Memory B cell (primary cell): ENCODE measurements at places on chromosomes 4 and X.

DNA sequence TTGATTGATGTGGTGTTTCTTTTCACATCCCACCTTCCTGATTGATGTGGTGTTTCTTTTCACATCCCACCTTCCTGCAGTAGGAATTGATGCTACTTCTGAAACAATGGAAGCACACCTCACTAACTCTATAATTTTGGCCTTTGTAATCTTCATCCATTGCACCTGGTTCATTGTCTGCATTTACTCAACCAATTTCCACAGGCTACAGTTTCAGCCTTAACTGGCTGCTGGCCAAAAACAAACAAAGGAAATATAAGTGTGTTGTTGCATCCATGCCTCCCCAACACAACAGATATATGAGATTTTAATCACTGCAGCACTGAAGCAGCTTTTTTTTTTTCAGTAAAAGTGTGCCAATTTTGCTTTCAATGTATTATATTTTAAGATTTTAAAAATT lies 867.6 kb upstream of the PCDH7 start:
- no peak overlapping the region for H3K4me3 ChIP-seq
- no peaks in the 10 kb centered on the region for H3K4me1 ChIP-seq
- no peak for DNase-seq

- no peaks in the 10 kb centered on the region for H3K27me3 ChIP-seq
- DNase-seq: no peak
- no peaks in the 10 kb centered on the region for H3K36me3 ChIP-seq
- no peaks in the 10 kb centered on the region for H3K4me1 ChIP-seq
- no peak overlapping the region for H3K27ac ChIP-seq
- H3K4me3 ChIP-seq: no peak overlapping the region
Observed at GRCh38 chr4:177119021-177119471, 190.6 kb upstream of the NEIL3 start.

DNA sequence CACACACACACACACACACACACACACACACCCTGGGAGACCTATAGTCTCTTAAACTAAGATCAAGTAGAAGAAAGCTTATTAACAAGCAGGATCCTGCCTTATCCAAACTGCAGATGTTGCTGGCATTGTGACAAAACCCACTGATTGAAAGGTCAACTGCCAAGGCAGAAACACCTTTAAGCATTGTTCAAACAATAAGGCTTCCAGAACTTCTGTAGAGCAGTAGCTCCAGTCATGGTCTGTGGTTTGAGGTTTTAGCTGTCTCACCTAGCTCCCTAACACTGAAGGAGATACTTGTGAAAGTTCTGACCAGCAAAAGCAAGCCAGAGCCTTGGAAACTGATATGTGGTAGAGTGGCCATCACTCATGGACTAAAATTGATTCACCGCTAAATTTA lies 59.8 kb downstream of the PTCHD1 start:
- H3K4me3 ChIP-seq: no peak overlapping the region

GRCh38 chr4:98447648-98448047 lies 186.5 kb downstream of the RAP1GDS1 start:
- peaks cover 9% of the 10 kb centered on the region for H3K36me3 ChIP-seq
- DNase-seq: no peak
- H3K27ac ChIP-seq: peak overlapping the region; percentile 85
- no peaks in the 10 kb centered on the region for H3K27me3 ChIP-seq
- H3K4me1 ChIP-seq: peaks cover 31% of the 10 kb centered on the region

GRCh38 chrX:154443479-154443910 lies 446 bp upstream of the FAM50A start:
- no peak for DNase-seq
- H3K4me1 ChIP-seq: peaks cover 8% of the 10 kb centered on the region
- H3K27me3 ChIP-seq: no peaks in the 10 kb centered on the region
- H3K36me3 ChIP-seq: peaks cover 2% of the 10 kb centered on the region
- H3K27ac ChIP-seq: peak overlapping the region; percentile 89

GRCh38 chr4:6047130-6047673 lies 29.0 kb upstream of the C4orf50 start:
- peaks cover 9% of the 10 kb centered on the region for H3K27me3 ChIP-seq
- no peak overlapping the region for H3K4me3 ChIP-seq
